ENCODE measurements at places on chromosomes 2 and 18.

DNA sequence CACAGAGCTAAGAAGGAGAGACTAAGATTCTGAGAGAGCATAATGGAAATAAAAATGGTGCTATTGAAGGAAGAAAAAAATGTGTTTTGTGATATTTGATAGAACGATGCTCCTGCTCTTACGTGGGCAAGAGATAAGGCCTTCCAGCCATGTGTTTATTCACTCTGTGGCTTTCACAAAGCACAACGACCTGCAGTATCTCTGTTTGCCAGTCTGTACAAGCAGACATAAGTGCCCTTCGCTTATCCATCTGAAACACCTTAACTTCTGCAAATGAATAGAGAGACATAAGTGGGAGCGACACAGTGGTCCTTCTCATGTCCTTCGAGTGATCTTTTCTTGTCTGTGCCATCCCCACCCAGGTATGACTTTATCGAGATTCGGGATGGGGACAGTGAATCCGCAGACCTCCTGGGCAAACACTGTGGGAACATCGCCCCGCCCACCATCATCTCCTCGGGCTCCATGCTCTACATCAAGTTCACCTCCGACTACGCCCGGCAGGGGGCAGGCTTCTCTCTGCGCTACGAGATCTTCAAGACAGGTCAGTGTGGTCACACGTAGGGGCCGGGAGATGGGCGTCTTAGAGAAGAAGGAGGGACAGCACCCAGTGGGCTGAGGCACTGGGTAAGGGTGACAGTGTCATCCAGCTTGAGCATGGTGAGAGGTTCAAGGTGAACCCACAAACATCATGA lies 33.7 kb downstream of the NRP2 start:
- DNase-seq: peak; percentile 39

DNA sequence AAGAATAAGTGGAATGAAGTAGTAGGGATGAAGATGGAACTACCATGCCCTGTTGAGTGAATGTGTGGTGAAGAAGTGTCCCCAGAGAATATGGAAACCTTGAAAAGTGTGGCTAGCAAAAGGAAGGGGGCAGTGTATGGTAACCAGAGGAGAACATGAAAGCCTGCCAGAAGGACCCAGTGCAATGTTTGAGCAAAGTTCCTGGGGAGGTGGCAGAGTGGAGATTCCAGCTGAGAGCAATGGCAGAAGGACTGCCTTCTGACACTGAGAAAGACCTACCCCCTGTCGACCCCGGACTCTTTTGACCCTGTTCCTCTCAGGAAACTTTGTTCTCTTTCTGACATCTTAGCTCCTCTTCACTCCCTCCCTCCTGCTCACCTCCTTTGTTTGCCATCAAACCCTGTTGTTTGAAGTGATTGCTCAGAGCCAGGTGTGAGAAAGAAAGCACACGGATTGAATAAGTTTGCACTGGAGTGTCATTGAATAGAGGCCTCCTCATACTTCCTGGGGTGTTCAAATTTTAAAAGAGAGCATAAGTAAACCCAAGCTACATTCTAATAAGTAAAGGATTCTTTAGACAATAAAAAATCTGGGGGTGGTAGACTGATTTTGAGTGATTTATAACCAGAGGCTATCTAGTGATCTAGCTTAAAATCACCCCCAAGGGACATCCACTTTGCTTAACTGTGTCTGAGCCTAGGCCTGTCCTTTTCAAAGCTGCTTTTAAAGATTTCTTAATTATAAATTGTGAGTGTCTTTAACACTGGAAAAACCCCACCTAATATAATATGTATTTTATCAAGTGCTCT lies 57.1 kb downstream of the TRIB2 start:
- no peak for DNase-seq

GRCh38 chr2:33443274-33443829 lies 33.1 kb upstream of the RASGRP3 start:
- no peak for DNase-seq

DNA sequence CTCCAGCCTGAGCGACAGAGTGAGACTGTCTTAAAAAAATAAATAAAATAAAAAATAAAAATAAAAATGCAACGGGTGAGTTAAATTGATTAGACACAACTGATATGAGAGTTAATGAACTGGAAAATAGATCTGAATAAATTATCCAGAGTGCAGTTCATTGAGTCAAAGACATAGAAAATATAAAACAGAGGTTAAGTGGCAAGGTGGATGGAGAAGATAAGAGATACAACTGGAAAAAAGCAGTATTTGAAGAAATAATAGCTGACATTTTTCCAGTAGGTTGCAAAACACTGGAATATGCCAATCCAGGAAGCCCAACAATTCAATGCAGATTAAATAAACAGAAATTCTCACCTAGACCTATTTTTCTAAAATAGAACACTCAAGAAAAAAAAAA lies 10.7 kb downstream of the CGREF1 start:
- DNase-seq: no peak

DNA sequence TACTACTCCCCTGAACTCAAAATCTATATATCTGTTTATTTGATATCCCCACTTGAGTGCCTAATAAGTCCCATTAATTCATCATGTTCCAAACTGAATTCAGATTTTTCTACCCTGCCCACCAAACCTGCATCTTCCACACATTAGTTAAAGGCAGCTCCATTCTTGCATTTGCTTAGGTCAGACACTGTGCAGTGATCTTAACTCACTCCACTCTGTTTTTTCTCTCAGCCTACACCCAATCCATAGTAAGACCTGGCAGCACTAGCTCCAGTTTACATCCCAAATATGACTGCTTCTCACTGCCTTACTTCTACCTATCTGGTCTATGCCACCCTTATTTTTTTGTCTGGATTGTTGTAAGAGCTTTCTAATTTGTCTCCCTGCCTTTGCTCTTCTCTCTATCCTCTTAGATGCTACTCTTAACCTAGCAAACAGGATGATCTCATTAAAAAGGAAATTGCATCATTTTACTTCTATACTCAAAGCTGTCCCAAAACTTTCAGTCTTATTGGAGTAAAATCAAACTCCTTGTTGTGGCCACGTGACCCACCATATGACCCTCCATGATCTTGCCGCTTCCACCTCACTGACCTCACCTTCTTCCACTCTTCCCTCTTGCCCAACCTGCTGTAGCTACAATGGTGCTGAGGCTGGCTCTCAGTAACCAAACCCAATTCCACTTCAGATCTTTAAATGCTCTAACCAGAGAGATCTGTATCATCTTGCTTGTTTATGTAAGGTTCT lies 274.9 kb upstream of the FANCL start:
- no peak for DNase-seq

GRCh38 chr2:203835420-203835819 lies 32.2 kb upstream of the CTLA4 start:
- DNase-seq: no peak

DNA sequence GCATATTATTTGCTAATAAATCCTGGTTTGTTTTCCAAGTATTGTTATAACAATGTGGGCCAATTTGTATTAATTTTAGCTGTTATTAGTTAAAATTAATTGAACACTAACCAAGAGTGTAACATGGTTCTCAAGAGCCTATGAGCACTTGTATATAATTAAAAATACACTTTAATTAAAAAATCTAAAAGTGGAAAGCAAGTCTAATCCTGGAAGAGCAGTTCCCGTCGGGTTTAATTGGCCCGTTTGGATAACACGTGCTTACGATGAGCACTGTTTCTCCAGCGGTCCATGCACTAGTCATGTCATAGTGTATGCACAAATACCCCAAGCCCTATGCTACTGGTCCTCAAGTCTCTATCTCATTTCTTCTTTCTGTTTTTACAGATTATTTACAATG lies 49.0 kb downstream of the DCDC2C start:
- DNase-seq: no peak

DNA sequence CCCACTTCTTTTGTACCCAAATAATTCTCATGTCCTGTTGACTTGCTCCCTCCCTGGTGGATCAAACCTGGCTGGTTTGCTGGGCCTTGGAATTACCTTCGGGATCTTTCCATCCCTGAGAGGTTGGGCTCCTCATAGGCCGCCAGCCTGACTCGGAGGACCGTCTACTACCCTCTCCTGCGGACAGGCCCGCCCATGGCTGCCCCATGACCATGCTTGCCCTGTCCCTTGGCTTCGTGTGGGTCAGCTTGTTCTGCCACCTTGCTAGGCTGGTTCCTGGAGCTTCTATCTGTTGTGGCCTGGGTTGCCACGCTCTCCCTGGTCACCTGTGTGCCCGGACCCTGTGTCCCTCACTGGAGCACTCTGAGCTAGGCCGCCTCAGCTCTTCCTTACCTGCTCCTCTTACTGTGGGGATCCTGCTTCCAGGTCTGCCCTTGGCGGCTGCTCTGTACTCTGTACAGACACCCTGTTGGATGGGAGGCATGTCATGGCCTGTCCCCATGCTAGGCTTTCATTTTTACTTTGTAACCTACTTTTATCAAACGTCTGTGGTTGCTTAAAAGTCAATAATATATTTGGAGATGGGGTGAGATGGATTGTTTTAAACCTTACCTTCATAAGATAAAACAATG lies 29.7 kb upstream of the FHL2 start:
- no peak for DNase-seq

DNA sequence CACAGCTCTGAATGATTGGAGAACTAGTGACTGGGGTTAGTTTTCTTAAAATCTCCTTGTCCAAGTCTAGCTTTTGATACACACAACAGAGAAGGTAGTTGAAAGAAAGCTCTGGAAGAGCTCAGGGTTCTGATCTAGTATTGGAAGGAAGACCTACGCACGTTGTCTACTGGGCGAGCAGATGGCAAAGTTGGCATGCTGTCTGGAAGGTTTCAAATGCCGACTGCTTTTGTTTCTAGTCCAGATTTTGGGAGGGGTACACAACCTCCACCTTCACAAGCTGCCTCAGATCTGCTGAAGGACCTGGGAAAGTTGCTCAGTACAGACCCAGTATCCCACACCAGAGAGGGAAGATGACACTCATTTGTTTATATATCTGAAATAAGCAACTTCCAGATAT lies 507.3 kb downstream of the RNF144A start:
- no peak for DNase-seq

GRCh38 chr2:231161877-231162329 lies 36.5 kb upstream of the ARMC9 start:
- DNase-seq: no peak

DNA sequence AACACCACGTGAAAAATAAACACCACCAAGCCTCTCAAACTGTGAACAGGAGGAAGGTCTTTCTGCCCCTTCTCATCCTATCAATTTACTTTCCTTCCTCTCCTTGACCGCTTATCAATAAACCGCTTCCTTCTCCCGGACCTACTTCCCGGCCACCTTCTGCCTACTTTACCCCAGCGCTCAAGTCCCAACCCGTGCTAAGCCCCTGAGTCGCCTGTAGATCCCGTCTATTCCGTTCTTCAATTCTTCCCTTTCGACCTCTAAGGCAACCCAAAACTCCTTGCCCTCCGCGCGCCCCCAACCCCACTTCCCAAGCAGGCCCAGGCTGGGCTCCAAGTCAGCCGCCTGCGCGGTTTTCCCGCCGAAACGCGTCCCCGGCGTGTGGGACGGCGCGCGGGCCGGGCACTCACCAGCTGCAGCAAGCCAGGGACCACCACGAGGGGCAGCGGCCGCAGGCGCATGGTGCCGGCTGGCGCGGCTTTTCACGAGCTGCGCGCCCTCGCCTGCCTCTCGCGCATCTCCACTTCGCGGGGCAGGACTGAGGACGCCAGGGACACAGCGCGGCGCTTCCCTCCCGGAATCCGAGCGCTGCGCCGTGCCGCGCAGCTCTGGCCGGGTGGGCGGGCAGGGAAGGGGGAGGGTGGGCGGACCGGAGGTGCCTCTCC lies at the start of gene NXPH2:
Gene NXPH2, minus strand, starts transcription at position 610 of the 665 bp plus-strand sequence. Its CDS starts 149 bp downstream, at position 461.
- DNase-seq: no peak

- DNase-seq: peak; percentile 70
These were observed 5.3 kb upstream of the NEU4 start for GRCh38 chr2:241803387-241804325.

DNA sequence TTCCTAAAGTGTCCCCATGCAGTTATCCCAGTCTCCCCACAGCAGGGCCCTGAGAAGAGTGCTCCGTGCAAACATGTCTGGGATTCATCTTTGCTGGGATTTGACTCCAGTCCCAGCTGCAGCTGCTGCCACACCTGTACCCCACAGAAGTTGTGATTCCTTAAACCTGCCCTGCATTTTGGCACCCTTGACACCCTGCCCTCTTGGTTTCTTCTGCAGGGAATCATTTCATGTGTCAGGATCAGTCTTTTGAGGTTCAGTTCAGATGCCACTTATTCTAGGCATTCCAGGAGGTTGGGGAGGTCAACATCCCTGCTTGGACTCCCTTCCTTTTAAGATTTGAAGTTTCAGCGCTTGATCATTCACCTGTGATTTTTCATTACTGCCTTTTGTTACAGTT lies 108.3 kb downstream of the SPTBN1 start:
- no peak for DNase-seq

DNA sequence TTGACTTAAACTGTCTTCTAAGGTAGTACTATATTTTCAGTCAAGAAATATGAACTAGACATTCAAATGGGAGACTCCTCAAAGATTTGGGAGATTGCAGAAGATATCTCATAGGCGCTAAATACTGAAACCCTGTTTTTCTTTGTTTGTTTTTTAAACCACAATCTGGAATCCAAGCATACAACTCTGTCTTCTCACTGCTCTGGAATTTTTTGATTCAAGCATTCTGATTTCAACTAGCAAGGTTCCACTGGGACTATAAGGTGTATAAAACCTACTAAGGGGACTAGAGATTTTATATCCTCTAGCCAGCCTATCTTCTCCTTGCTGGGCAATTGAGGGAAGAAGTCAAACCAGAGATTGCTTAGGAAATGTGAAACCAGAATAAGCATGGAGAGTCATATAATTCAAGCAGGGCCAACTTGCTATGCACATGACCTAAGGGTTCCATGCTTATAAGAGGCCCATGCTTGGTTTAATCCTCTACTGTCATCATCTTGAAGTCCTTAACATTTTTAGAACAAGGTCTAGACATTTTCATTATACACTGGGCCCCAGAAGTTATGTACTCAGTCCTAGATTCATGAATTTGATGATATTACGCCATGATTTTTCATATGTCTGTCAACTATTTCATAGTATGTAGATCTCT lies 405.5 kb downstream of the PARD3B start:
- no peak for DNase-seq

DNA sequence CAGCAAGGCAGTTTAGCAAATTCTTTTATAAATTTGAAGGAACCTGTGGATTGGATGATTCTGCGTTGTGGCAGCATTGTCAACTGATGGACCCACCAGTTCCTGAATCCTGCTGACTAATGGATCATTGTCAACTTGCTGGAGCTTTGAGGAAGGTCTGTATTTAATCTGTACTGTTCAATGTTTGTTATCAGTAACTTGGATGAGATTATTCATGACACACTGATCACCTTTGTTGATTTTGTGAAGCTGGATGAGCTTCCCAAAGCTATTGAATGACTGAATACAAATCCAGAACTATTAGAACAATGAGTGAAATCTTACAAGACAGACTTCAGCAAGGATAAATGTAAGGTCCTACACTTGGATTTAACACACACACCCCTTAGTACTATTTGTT lies 101.3 kb downstream of the AQP4 start:
- no peak for DNase-seq

- no peak for DNase-seq
These were observed 33.7 kb downstream of the FASTKD2 start for GRCh38 chr2:206799083-206799482.

Measured in stimulated activated CD8-positive, alpha-beta memory T cell treated with anti-CD3 and anti-CD28 coated beads, Interleukin-4, amount 100 ng/mL, for 48 hours (primary cell).